ENCODE measurements at places on chromosomes 2 and 18. TPM values are rescaled to one million over a fixed set of nuclear protein-coding genes. Genes with fewer than 3 reads are reported as not detected.

The RAPGEF4 gene
- total RNA-seq, result 0.59 TPM

The TRPM8 gene
- 0.39 TPM for total RNA-seq

The RTTN gene
- total RNA-seq, result 41.2 TPM

The CD8A gene
- total RNA-seq, result 0.76 TPM

GRCh38 chr2:101429453-101429852 lies 42.1 kb upstream of the CREG2 start:
- H3K27ac ChIP-seq, result no peak overlapping the region
- H3K4me3 ChIP-seq, result no peak overlapping the region
- no peaks in the 10 kb centered on the region for H3K36me3 ChIP-seq
- no peaks in the 10 kb centered on the region for H3K27me3 ChIP-seq

DNA sequence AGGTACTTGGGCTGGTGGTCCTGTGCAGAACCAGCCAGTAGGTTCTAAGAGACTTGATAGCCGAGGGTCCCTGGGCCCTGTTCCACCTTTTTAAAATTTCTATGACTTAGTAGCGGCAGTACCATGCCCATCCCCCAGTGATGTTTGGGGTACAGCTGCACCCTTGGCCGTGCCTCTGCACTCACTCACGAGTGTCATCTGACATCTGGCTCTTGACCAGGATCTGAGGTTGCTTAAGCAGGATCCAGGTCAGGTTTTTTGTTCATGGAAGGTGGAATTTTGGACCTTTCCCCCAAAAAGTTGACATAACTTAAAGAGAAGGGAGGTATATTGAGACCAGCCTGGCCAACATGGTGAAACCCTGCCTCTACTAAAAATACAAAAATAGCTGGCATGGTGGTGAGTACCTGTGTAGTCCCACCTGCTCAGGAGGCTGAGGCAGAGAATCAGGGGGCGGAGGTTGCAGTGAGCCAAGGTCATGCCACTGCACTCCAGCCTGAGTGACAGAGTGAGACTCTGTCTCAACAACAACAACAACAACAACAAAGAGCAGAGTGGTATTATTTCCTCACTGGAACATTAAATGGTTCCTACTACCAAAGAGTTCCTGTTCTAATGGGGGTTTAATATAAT lies 163.6 kb downstream of the NEDD4L start:
- no peak overlapping the region for H3K27ac ChIP-seq
- H3K4me1 ChIP-seq, result peaks cover 25% of the 10 kb centered on the region
- no peaks in the 10 kb centered on the region for H3K27me3 ChIP-seq
- no peak for DNase-seq
- H3K4me3 ChIP-seq, result no peak overlapping the region

GRCh38 chr2:222360146-222360545 lies 61.3 kb upstream of the PAX3 start:
- no peaks in the 10 kb centered on the region for H3K36me3 ChIP-seq
- no peak for DNase-seq
- no peaks in the 10 kb centered on the region for H3K27me3 ChIP-seq
- H3K27ac ChIP-seq, result no peak overlapping the region

DNA sequence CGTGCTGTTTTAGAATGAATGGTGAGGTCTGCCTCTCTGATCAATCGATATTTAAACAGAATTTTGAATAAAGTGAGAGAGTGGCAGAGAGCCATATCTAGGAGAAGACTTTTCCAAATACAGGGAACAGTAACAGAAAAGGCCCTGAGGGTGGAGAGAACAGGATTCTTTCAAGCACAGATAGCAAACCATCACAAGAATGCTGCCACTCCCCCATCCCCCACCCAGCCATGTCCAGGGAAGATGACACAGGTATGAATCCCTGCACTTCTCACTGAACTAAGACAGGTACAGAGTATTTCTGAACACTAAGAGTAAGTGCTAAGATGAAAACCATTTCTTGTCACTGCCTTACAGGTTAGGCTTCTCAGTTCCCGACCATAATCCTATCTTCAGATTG lies 23.6 kb downstream of the LRATD1 start:
- H3K4me1 ChIP-seq, result no peaks in the 10 kb centered on the region
- H3K27me3 ChIP-seq, result no peaks in the 10 kb centered on the region
- DNase-seq, result no peak
- H3K4me3 ChIP-seq, result no peak overlapping the region
- no peak overlapping the region for H3K27ac ChIP-seq
- no peaks in the 10 kb centered on the region for H3K36me3 ChIP-seq

DNA sequence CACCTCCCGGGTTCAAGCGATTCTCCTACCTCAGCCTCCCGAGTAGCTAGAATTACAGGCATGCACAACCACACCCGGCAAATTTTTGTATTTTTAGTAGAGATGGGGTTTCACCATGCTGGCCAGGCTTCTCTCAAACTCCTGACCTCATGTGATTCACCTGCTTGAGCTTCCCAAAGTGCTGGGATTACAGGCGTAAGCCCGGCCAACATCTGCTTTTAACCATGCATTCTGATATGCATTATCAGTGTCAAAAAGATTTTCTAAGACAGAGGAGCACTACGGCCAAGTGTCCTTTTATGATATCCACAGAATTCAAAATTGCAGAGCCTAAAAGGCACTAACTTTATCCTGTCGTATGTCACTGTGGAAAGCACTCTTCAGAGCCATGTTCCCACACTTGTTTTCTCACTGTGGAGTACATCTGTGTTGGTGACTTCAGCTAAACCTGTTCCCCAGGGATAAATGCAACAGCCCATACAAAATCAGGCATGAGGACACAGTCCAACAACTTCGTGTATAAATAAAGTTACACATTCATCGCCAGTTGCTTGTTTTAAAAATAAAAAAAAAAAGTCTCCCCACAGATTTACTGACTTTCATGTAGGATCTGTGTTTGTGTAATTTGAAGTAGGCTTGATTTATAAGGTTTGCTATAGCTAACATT lies 56.4 kb downstream of the STK25 start:
- H3K36me3 ChIP-seq, result no peaks in the 10 kb centered on the region
- DNase-seq, result no peak
- H3K4me3 ChIP-seq, result no peak overlapping the region
- no peak overlapping the region for H3K27ac ChIP-seq
- no peaks in the 10 kb centered on the region for H3K27me3 ChIP-seq
- peaks cover 2% of the 10 kb centered on the region for H3K4me1 ChIP-seq

Data from HCT116 (cell line).